ENCODE measurements at places on chromosomes 7 and 10.

- DNase-seq: no peak
Measured at GRCh38 chr7:38669965-38670520, 38.9 kb upstream of the AMPH start.

- no peak for DNase-seq
Measured at GRCh38 chr10:88207121-88207546, 343.7 kb downstream of the PTEN start.

DNA sequence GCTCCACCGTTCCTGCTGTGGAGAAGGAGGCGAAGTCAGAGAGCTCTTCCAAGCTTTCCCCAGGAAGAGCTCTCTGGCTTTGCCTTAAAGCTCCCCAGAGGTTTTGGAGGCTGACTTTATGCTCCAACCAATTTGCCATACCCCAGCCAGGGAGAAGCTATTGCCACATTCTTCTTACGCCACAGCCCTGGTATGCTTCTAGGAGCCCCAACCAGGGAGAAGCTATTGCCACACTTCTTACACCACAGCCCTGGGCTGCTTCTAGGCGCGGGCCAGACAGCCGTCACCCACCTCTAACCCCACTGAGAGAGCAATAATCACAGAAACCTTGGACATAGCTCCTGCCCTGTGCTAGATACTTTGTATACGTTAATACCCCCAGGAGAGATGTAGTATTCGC lies 951 bp downstream of the ELOVL3 start:
- no peak for DNase-seq

GRCh38 chr7:139095194-139095659 lies 14.3 kb downstream of the ZC3HAV1 start:
- DNase-seq: peak; percentile 72

DNA sequence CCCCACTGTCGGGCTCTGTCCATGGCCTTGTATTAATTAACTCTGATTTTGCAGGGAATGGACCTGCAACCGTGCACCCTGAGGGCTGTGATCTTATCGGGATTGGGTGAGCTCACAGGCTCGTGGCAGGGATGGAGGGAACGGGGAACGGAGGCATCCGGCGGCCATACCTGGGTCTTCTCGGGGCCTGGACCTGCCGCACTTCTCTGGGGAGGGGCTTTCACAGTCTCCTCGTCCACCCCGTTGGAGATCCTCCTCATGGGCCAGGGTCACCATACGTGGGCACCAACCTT lies 57.5 kb upstream of the SHH start:
- no peak for DNase-seq

GRCh38 chr10:133039107-133039802 lies 48.5 kb upstream of the ADGRA1 start:
- DNase-seq: no peak

GRCh38 chr10:115157357-115157756 lies 64.2 kb downstream of the ATRNL1 start:
- no peak for DNase-seq

DNA sequence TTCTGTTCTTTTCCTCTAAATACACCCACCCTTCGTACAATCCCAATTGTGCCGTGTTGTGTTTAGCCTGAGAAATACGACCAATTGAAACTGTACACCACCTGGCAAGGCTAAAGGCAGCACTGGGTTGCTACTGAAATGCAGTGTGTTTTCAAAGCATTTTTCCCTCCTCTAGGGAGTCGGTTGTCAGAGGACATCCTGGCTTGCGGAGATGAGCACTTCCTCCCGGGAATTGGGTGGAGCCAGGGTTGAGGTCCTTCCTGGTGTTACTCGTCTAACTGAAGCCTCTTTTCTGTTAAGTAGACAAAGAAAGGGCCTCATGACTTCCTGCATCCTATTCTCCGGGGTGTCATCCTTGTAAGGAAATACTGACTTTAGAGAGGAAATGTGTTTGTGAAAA lies 133.5 kb downstream of the MTPAP start:
- no peak for DNase-seq
